ENCODE measurements at places on chromosomes 3 and 15.

GRCh38 chr3:38117748-38118420 is 19.0 kb downstream of the ACAA1 start:
- peak; percentile 69 for DNase-seq

DNA sequence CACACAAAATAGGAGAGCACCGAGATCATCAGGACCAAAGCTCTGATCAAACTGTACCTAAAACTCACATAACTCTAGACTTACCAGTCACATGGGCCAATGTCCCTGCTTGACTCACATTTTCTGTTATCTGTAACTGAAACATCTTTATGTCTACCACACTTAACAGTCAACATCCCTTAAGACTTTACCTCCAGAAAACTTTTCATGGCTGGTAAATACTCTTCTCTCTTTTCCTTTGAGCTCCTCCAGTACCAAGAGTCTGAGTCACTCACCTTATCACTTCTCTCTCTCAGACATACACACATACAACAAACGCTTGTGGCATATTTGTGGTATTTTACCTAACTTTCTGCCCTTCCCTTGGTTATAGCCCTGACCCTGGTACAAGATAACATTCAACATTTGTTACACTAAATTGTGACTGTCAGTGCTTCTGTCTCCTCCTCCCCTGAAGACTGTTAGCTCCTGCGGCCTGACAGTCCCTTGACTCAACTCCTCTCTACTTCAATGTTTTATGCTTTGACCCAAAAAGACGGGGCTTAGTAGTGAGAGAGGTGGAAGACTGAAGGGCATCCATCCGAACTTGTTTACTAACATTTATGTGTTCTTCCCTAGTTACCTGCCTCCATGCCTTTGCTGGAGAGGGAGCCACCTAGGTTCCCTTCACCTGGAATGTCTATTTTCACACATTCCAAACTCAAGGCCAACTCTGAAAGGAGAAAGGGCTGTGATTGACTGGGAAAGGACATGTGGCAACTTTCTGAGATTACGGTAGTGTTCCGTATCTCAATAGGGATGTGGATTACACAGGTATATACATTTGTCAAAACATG is 3.7 kb upstream of the EFHB start:
- DNase-seq: no peak

- DNase-seq: no peak
Measured at GRCh38 chr3:156298938-156299337, 178.6 kb downstream of the KCNAB1 start.

GRCh38 chr3:126486360-126486847 is 10.7 kb upstream of the ZXDC start:
- no peak for DNase-seq

DNA sequence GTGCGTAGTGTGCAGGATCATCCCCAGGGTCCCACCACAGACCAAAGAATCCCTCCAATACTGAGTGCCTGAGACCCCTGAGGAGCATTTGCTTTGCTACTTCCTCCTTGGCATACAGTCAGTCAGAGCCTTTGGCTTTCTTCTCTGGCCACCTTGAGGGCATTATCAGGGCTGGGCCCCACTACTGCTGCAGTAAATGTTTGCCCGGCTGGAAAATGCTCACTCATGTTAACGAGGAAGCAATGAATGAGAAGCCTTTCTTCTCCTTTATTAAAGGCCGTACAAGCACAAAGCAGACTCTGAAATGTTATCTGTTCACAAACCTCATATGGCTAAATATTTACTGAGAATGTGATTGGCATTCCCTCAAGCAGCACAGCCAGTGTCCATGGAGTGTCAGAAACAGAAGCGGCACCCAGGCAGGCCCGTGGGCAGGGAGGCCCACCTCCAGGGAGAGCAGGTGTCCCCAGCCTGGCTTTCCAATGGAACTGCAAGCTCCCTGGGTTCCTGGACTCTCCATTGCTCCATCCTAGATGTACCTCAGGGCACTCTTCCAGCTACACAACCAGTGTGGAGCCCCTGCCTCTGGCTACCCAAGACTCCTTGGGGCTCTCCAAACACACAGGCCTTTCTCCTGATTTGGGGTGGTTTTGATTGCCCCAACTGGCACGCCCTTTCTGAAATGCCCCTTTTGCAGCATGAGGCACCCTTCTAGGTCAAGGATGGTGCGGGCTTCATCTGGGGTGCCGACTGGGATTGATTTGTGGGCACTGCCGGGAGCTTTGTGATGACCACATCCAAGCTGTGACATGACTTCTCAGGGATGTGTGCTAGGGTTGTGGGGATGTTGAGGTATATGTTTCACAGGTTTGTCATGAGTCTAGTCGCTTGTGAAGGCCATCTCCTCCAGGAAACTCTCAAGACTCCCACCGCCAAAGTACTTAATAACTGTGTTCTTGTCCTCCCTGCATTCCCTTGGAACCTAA is 195.6 kb downstream of the FAM43A start:
- DNase-seq: no peak

DNA sequence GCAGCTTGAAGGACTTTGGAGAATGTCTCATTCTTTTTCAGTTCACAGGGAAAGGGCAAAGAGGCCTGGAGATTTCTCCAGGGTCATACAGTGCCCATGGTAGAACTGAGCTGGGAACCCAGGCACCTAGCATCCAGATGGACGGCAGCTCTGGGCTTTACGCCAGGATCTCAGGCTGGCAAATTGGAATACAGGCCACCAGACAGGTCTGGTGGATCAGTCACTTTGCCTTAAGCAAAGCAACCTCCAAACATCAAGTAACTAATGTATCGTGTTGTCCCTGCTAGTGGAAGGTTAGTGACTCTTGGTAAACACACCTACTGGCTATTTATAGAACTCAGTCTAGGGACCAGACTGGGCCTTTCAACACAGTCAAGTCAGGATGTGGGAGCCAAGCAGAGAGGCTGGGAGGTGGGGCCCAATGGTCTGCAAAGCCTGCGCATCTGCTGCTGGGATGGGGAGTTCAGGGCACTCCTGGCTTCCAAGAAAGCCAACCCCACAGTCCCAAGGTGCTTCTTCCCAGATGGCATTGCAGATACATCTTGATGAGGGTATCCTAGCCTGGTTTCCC is 30.2 kb downstream of the RPLP1 start:
- no peak for DNase-seq

GRCh38 chr3:90055666-90056065 is 948.2 kb downstream of the EPHA3 start:
- no peak for DNase-seq

DNA sequence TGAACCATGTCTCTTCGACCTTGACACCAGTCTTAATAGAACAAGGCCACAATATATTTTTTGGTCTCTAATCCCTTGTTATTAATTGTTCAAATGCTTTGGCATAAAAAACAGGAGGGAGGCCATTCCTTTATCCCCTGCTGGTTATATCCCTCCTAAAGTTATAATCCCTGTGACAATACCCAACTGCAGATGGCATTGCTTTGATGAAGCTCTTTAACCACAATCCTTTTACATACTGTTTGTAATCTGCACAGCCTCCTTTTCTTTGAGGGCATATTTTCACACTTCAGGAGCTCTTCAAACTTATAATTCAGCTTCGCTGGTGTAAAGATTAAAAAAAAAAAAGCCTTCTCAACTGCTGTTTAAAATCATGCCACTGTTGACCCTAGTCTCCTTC is 919.0 kb downstream of the EPHA3 start:
- DNase-seq: no peak

All from memory B cell (primary cell).